Stimulated activated CD8-positive, alpha-beta memory T cell treated with anti-CD3 and anti-CD28 coated beads, Interleukin-2, amount 100 ng/mL, for 1 hour (primary cell): ENCODE measurements at places on chromosomes 4 and X.

DNA sequence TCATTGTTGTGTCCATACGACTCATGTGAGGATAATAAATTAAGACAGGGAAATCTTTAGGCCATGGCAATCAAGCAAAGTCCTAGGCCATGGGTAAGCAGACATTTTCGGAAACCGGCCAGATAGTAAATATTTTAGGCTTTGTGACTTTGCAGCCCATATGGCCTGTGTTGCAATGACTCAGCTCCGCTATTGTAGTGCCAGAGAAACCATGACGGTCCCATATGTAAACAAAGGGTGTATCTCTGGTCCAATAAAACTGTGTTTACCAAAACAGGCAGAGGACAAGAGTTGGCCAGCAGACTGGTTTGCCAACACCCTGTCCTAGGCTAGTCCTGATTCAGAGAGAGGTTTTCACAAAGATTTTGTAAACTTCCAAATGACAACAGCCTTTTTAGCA, 5.0 kb downstream of the FAM114A1 start:
- DNase-seq = no peak

GRCh38 chrX:41029332-41029731, 55.9 kb upstream of the USP9X start:
- DNase-seq = no peak

DNA sequence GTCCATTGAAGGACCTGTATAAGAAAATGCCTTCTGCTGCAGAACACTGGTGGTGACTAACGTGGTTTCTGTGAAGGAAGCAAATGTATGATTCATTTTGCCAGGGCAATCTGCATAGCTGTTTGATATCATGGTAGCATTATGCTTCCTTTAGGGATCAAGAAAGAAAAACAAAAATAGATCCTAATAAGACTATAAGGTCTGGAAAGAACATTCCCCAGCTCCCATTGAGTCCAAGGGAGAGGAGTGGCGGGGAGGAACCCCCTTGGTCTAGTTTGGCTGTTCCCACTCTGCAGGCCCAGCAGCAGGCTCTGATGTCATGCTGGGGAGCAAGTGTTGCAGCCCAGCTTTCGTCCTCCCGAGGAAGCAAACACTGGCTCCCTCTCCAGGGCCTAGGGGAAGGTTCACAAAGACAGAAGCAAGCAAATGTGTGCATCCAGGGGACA, 154.5 kb upstream of the GALNT7 start:
- DNase-seq = no peak

GRCh38 chrX:119218198-119218597, 17.9 kb upstream of the PGRMC1 start:
- no peak for DNase-seq

GRCh38 chr4:140363051-140363450, 10.4 kb upstream of the SCOC start:
- DNase-seq = no peak

GRCh38 chr4:86563416-86563815, 30.7 kb upstream of the PTPN13 start:
- no peak for DNase-seq

- DNase-seq = no peak
Measured at GRCh38 chrX:12987900-12988594, 13.1 kb downstream of the TMSB4X start.

DNA sequence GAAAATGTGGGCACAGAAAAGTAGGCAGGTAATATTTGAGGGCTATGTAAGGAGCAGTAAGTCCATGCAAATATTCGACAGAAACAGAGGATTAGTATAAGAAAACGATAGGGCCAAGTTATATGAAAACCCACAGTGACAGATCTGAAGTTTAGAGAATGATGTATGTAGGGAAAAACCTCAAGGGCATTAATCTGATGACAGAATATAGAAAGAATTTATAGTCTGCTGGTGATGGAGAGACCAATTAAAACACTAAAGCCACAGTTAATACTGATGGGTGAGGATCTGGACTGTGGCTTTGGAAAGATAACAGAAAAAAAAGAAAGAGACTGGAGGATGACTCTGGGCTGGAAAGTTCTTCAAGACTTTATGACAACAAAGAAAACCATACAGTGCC, 169.7 kb downstream of the PALLD start:
- no peak for DNase-seq

DNA sequence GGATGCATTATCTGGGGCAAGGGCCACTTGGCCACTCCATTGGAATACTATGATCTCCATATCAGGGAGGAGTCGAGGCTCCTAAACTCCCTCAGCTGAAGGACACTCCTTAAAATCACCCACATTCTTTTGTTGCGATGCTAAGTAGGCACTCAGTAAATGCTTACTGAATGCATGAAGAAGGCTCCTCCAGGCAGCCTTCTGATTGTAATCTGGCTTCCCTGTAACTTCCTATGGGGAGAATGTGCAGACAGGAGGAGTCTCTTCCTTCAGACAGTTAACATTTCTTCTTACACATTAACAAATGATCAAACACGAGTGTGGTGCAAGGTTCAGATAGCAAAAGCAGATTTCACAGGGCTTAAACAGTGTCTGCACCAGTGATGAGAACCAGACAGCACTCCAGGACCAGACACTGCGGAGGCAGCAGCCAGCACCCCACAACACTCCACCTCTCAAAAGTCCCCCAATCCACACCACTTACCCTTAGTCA, 21.4 kb upstream of the USO1 start:
- no peak for DNase-seq

DNA sequence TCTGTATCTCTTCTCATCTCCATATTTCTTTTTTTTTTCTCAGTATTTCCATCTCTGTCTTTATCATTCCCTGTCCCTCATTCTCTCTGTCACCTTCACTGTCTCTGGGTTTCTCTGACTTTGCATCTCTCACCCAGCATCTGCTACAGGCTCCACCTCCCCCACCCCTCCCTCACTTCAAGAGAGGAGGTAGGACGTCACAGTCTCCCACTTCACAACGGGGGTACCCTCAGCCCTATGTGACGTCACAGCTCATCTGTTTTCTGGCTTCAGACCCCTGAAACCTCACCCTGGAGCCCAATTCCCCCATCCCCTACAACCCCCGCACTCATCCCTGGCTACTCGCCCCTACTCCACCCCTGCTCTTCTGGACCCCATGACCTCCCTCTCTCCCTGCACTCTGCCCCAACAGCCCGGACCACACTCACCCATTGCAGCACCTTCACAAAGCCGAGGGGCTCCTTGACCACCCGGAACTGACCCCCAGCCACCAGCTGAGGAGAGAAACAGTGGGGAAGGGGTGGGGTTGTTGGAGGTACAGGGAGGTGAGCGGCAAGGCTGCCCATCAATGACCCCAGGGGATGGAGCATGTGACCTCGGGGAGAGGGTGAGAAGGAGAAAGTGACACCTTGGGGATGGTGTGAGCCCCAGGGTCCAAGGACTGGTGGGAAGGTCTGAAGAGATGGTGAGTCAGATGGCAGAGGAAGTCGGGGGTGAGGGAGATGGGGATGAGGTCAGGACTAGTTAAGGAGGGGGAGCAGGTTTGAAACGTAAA, 1.3 kb downstream of the SYP start:
- DNase-seq = no peak

DNA sequence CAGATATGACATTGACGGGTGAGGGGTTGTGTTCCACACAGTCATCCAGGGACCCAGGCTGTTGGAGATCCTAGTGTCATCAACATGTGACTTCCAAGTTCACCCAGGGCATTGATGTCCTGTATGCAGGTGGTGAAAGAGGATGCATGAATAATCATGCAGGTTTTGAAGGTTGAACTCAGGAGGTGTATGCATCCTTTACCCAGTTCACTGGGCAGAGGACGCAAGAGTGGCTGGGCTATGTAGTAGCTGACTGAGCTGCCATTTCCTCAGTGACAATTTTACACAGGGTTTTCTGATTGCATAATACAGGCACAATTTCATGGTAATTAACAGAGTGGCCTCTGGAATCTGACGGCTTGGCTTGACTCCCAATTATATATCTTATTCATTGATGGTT, 323.0 kb downstream of the HS3ST1 start:
- no peak for DNase-seq
